HFFc6 (cell line): ENCODE measurements at places on chromosomes 5 and 9.

- no peak for DNase-seq
Observed at GRCh38 chr5:162752612-162753011, 684.8 kb upstream of the CCNG1 start.

DNA sequence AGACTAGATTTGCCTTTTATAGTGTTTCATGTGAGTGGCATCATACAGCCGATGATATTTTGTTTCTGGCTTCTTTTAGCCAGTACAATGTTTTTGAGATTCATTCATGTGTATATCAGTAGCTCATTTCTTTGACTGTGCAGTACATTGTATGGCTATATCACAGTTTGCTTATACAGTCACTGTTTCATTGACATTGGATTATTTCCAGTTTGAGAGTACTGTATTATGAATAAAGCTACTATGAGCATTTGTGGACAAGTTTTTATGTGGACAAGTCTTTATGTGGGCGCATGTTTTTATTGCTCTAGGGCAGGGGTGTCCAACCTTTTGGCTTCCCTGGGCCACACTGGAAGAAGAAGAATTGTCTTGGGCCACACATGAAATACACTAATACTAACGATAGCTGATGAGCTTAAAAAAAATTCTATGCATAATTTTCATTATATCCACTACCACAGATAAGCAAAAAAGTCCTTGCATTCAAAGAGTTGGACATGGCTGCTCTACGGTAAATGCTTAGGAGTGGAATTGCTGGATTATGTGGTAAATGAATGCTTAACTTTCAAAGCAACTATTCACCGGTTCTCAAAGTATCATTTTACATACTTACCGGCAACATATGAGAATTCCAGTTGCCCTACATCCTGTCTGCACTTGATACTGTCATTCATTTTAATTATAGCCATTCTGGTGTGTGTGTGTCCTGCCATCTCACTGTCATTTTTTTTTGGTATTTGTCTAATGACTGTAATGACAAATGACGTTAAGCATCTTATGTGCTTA, 177.8 kb downstream of the RGS3 start:
- no peak for DNase-seq

DNA sequence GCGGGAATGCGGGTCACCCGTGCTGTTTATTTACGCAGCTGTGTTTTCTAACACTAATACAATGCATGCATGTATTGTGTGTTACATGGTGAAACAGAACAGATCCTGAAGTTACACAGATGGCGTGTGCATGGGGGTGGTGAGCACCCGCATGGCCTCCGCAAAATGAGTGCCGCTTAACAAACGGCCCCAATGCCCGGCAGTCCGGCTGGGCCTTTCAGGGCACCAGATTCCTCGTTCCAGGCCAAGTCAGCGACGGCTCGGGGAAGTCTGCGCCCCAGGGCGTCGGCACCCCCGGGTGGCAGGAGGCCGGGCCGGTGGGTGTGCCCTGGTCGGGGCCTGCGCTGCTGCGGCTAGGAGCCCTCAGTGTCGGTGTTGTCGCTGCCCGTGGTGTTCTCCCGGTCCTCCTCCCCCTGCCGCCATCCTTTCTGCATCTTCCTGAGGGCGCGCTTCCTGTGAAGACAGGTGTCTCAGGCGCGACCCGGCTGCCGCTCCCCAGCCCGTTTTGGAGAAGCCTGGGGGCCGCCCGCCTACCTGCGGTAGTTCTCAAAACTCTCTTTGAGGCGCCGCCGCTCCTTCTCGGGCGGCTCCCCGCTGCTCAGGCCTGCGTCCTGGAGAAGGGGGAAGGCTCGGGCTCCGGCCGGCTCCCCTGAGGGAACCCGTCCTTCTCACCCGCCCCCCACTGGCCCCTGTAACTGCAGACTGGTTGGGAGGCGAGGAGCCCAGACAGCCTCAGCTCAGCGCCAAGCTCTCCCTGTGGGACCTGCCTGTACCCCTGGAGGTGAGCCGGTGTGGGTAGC, 605 bp upstream of the DNLZ start:
- no peak for DNase-seq

- DNase-seq = no peak
Observed at GRCh38 chr5:1030801-1031271, 22.2 kb downstream of the NKD2 start.

DNA sequence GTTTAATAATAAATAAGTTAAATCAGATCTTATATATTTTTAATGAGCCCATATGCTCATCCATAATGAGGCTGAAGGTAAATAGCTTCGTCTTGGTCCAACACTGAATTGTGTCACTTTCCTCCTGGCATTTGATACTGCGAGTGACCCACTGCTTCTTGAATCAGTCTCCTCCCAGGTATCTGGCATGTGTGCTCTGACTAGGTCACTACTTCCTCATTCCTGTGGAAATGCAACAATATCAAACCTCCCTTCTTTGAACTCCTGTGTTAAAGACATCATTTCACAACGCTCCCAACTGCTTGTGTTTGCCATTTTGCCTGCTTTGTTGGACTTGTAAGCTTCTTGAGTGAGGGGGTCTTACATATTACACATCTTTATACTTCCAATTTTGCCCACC, 157.7 kb downstream of the SLC24A2 start:
- DNase-seq = no peak

DNA sequence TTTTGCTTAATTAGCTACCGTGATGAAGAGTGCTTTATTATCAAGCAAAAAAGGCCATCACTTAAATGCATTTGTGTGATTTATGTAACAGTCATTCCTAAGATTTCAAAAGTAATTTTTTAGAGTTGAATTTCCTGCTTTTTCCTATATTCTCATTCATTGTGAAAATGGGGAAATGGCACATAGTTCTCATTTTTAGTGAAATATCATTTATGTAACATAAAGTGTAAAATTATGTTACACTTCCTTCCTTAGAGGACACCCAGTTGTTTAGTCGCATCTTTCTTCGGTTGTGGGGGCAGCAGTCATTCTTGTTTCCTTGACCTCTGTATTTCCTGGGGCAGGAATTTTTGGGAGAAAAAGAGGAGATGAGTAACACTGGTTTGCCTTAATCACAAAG, 142.8 kb downstream of the MAST4 start:
- no peak for DNase-seq

DNA sequence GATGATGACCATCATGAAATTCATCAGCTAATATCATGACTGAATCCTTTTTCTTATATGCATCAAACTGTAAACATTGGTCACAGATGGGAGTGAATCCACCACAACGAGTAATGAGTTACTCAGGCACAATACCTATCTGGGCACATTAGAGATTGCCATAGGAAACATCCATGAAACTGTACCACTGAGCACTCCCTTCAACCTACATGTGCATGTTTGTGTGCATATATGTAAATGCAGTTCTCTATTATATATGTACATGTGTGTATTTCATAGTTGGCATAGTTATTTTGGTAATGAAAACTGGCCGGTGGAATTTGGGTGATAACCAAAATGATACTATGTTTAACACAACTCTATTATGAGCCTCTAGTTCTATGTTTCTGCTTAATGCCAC, 387.3 kb upstream of the ARRDC3 start:
- DNase-seq = no peak

GRCh38 chr9:28158451-28158850, 585.2 kb upstream of the C9orf72 start:
- DNase-seq = no peak

DNA sequence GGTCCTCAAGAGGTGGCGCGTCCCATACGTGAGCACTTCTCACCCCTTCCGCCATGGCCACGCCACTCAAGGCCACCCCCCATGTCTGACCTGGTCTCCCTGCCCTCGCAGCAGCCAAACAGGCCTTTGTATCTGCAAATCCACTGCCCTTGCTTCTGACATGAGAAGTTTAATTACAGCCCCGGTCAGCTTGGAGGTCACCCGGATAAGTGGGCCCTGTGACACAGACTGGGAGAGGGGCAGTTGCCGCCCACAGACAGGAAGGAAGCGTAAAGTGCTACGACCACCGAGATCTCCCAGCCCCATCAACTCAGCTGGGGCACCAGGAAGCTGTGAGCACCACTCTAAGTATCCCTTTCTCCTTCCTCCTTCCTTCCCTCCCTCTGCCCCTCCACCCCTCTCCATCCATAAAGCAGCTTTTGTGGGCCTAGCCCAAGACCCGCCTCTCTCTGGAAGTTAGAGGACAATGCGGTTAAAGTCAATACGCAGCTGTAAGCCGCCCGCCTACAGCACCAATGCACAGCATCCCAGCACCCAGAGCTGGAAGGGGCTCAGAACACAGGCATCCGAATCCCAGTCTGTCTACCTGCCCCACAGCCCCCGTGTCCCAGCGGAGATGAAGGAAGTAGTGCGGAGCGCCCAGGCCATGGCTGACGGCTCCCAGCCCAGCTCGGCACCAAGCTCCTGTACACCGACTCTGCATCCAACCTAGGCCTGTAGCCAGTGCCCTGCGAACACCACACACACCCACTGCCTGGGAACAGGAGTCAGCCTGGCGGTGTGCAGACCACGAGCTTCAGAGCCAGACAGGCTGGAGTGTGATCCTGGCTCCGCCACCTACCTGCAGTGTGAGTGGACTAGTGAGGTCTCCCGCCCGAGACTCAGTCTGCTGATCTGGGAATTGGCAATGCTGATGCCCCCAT, 44.8 kb upstream of the RNF130 start:
- no peak for DNase-seq

DNA sequence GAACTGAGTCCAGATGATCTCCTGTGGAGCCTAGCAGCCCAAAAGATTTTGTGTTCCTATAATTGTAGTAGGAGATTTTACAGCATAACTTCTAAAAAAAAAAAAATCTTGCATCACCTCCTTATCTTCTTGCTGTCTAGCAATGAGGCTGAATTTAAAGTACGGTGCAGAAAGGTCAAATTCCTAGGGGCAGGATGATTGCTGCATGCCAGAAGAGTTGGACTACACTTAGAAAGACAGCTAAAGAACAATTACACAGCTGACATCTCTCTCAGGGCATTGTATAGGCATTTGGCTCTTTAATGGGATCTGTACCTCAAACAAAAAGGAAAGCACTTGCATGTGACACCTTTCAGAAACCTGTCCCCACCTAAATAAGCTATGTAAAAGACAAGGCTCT, 443.2 kb downstream of the HCN1 start:
- no peak for DNase-seq

GRCh38 chr9:101566904-101567724, 27.7 kb downstream of the PPP3R2 start:
- peak; percentile 71 for DNase-seq

DNA sequence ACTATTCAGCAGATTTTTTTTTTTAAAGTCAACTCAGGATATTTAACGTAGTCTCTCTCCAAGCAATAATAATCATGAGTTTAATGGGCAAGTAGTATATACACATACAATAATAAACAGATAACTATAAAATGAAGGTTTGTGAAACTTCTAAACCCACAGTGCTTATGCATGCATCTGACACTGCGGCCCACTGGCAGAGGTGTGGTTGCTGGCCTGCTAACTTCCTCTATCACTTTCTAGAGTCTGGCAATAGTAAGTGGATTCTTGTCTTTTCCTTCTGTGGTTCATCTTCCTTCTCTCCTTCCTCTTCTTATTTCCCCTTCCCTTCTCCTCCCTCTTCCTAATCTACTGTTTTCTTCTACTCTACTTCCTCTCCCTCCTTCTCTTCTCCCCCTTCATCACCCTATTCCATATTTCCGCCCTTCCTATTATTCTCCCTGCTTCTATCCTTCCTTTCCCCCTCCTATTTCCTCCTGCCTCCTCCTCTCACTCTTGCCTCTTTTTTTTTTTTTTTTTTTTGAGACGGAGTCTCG, 18.6 kb upstream of the AGXT2 start:
- DNase-seq = no peak

- DNase-seq = no peak
Observed at GRCh38 chr9:28747351-28747985, 1174.2 kb upstream of the C9orf72 start.

- DNase-seq = no peak
Observed at GRCh38 chr9:34177593-34178435, 1.0 kb upstream of the UBAP1 start.

DNA sequence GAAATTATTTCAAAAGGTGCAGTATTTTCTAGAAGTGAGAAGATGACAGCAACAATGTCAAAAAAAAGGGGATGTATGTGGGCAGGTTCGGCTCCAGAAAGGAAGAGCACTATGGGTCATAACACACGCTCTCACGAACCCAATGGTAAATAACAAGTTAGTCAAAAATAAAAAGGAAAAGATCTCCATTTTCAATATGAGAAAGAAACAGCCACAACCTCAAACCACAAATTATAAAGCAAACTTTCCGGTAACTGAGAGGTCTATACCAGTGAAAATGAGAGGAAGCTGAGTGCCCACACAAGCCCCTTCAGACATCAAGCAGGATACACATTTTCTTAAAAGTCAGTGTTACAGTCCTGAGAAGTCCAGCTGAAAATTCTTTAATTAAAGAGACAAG, 398.5 kb upstream of the RPS23 start:
- no peak for DNase-seq

DNA sequence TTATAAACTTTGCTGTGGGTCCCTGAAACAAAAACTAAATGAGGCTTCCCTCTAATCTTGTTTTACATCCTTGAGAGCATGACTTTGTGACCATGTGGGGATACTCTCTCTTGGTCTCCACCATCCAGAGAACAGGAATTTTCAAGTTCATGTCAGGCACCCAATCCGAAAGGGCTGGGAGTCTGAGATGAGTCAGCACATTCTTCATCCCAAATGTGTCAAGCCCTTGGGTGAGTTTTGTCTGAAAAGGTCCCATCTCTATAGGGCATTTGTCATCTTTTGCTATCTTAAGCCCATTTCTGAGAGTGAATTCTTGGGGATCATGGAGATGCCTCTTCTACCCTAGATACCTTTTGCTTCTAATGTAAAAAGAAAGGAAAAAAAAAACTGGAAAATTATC, 26.9 kb upstream of the RAPGEF6 start:
- peak; percentile 23 for DNase-seq

- no peak for DNase-seq
Observed at GRCh38 chr5:164362835-164363234, 857.4 kb downstream of the MAT2B start.

- no peak for DNase-seq
Observed at GRCh38 chr5:90981177-90981576, 401.9 kb downstream of the ARRDC3 start.

DNA sequence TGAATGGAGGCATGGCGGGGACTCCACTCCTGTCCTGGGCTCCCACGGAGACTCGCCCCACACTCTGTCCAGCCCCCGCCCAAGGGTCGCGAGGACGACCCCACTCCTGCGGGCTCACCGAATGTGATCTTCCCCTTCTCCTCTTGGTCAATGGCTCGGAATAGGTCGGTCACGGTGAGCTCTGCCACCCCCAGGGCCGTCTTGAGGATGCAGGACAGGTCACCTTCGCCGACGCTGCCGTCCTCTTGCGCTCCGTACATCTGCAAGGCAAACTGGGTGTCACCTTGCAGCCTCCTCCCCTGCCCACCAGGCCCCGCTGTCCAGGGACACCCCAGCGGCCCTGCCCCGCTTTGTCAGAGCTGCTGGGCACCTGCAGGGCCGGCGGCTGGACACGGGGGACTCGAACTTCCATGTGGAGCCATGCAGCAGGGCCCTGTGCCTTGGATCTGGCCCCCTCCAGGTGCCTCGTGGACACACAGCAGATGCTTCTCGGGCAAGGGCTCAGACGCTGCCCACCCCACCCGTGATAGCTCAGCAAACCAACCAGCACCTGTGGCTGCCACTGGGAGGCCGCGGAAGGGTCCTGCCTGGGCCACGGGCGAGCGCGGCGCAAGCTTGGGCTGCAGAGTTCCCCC, 21.5 kb upstream of the SLC6A3 start:
- DNase-seq = no peak

GRCh38 chr9:17216011-17216410, 81.2 kb downstream of the CNTLN start:
- DNase-seq = peak; percentile 68
